ENCODE measurements at places on chromosomes 2 and 18. TPM values are rescaled to one million over a fixed set of nuclear protein-coding genes. Genes with fewer than 3 reads are reported as not detected.

The C2orf72 gene
- 0.31 TPM for polyA plus RNA-seq

The HMSD gene
- polyA plus RNA-seq: not detected

The LYPD6B gene
- polyA plus RNA-seq: 0.18 TPM

The ANKRD29 gene
- polyA plus RNA-seq: 5.1 TPM

The NLRC4 gene
- polyA plus RNA-seq: 1.1 TPM

Data from hindlimb muscle (tissue), 1 donor.